ELF-1 (cell line): ENCODE measurements at places on chromosomes 16 and 17.
A peak's percentile ranks its signal among the peaks of the same experiment; 100 is the strongest.

- DNase-seq: peak; percentile 62
These were observed 13.1 kb upstream of the ETV4 start for GRCh38 chr17:43559161-43559816.

- DNase-seq: no peak
These were observed 145.8 kb downstream of the CYLD start for GRCh38 chr16:50887500-50888298.

DNA sequence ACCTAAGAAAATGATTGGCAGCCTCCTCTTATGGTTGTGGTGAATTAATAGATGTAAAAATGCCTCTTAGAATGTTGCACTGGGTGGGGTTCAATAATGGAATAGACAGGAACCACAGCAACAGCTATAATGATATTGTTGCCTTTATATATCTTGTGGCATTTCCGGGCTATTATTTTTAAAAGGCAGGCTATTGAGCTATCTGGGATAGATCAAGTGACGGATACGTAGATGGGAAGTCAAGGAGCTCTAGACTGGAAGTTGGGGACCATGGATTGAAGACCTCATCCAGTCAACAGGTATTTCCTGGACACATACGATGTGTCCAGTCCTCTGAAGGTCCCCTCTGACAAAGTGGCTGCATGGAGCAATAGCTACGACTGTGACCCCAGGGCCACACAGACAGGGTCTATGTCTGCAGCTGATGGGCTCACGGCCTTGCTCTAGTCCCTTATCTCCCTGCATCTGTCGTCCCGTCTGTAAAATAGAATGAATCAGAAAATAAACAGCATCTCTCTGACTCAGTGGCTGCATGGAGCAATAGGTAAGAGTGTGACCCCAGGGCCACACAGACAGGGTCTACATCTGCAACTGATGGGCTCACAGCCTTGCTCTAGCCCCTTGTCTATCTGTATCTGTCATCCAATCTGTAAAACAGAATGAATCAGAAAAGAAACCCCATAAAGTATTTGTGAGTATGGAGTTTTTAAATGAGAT lies 117.7 kb upstream of the FOXF1 start:
- no peak for DNase-seq

GRCh38 chr16:89019511-89019910 lies 42.5 kb upstream of the CBFA2T3 start:
- no peak for DNase-seq

DNA sequence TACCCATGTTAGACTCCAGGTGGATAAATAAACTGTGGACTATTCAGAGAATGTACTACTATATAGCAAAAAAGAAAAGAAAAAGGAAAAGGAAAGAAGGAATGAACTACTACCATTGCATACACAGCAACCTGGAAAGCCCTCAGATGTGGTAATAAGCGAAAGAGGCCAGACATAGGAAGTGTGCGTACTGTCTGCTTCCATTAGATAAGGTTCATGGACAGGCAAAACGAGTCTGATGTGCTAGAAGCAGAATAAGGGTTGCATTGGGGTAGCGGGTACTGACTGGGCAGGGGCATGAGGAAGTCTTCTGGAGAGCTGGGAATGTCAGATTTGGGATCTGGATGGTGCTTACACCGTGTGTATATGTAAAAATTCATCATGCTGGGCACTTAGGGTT lies 21.8 kb downstream of the CLEC16A start:
- no peak for DNase-seq

DNA sequence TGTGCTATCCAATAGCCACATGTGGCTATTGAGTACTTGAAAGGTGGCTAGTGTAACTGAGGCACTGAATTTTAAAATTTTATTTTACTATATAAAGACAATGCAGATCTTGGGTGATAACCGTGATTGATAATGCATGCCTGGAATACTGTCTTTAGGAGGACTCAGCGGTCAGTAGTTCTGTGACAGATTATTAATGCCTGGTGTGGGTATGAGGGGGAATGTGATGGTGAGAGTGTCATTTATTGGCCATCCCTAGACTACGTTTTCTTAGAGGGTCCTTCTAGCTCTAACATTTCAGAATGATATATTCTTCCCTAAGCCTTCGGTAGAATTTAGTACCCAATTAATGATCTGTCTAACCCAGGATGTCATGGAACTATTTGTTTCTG lies 157.6 kb downstream of the CPPED1 start:
- DNase-seq: no peak

DNA sequence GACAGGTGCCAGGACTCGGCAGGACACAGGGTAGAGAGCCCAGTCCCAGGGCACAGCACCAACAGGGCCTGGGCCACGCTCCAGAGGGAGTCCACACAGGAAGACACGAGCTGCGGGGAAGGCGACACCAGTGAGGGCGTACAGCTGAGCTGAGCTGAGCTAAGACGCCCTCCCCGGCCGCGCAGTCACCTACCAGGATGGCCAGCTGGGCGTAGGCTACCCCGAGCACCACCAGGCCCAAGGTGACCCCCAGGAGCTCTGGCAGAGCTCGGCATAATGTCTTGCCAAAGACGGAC lies 42.6 kb downstream of the TSC2 start:
- no peak for DNase-seq

DNA sequence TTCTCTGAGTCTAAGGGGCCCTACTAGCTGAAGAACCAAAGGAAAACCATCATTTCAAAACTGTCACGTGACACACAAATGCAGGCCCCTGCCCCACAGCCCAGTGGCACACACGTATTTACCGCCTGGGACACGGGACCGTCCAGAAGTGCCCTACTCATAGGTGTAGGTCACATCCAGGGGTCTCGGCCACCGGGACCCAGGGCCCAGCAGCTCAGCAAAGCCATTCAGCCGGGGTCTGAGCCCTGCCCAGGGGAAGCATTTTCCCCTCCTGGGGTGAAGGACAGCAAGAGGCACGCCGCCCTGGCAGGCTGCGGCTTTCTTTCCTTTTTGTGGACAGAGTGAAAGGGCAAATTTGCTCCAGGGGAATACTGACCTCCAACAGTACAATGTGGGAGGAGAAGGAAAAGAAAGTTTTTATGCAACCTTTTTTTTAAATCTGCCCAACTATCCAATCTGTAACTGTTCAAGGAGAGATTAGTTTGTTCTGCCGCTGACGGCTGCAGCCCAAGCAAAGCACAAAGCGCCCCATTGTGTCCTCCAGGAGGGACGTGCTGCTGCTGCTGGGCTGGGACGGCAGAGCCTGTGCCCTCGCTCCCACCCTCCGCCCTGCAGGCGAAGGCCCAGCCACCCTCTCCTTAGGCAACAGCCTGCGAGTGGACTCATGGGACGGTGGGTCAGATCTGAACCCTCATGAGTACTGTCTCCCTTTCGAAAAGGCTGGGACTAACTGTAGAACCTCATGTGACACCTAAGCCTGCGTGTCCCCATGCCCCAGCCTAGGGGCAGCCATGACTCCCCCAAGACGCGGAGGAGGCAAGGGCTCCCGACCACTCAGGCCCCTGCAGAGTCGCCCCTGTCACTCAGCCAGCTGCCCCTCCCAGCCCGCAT lies 21.3 kb downstream of the SLC7A5 start:
- no peak for DNase-seq

GRCh38 chr17:60142872-60143499 lies 6.8 kb upstream of the CA4 start:
- peak; percentile 90 for DNase-seq

DNA sequence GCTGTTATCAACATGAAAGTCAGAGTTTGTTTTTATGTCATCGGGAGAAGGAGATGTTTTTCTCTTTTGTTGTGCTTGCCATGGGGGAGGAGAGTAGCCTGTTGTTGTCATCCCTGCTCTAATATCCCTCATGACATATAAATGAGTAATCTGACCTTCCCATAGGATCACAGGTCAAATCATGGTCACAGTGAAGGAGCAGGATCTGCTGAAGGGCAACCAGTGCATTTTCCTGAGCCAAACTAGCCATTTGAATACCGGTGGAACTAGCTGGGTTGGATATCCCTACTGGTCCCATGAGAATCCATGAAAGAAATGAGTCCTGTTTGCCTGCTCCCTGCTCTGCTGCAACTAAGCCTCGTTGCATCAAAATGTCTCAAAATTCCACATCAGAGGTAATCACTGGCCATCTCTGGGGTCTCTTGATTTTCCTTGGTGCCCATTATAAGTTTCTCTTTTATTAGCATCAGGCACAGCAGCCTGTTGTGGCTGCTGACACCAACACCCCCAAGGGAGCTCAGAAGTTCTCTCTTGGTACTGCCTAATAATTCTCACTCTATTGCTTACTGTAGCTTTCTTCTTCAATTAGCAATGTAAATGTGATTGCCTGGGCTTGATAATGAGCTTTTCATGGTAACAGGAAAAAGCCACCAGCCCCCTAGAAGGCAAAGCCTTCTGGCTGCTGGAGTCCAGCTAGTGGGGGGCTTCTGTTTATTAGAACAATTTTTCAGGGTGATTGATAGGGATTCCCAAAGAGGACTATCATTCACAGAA lies 211.4 kb upstream of the ERCC4 start:
- DNase-seq: peak; percentile 35

DNA sequence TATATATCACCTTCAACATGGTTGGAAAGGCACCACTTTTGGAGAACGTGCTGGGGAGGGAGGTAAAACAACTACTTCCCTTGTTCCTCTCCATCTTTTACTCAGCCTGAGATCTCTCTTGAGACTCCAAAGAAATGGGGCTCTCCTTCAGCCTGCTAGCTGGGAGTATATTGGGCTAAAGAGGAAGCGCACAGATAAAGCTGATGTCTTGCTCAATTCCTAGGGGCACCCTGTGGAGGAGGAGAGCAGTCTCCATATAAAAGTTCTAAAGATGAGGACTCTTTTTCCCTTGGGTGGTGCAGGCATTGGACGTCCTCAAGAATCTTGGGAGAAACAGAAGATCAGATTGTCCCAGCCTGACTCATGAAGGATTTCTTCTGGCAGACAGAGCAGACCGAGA lies 4.6 kb upstream of the ETV4 start:
- DNase-seq: no peak

DNA sequence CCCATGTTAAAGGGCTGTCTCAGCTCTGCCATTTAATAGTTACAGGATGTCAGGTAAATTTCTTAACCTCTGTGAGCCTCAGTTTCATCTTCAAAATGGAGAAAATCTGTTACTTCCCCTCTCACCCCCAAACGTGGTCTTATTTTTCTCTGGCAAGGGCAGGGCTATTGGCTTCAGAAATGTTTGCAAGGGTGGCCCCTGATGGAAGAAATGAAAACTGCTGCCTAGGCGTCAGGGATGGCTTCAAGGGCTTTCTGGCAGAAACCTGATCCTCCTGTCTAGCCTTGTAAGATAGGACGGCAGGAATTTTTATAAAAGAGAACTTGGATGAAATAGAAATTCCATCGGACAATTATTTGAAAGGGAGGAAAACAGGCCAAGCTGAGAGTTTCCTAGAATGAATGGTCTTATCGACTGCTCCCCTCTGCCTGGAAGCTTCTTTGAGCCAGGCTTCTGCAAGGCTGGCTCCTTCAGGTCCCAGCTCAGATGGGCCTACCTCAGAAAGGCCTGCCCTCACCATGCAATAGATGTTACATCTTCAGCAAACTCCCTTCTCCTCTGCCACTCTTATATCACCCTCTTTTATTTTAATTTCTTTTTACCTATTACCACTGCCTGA lies 43.0 kb upstream of the TANGO6 start:
- peak; percentile 83 for DNase-seq

DNA sequence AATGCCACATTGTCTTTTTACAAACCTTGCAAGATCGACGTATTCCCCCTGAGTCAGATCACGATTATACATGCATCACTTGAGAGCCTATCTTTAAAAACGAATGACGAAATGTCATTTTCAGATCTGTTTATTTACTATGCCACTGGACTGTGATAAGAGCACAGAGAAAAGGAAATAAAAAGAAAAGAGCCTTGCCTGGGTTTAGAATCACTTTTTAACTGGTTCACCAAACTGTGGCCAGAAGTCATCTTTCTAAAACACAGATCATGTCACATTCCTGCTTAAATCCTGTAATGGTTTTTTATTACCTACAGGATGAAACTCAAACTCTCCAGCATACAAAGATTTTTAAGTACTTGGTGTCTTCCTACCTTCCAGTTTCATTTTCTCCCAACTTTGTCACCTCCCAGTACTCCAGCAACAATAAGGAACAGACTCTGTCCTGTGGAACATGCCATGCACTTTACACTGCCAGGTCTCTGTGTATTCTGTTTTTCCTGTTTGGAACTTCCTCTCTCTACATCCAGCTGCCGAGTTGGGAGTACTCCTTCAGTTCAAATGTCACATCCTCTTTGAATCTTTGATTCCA lies 91.5 kb downstream of the SNX11 start:
- no peak for DNase-seq

DNA sequence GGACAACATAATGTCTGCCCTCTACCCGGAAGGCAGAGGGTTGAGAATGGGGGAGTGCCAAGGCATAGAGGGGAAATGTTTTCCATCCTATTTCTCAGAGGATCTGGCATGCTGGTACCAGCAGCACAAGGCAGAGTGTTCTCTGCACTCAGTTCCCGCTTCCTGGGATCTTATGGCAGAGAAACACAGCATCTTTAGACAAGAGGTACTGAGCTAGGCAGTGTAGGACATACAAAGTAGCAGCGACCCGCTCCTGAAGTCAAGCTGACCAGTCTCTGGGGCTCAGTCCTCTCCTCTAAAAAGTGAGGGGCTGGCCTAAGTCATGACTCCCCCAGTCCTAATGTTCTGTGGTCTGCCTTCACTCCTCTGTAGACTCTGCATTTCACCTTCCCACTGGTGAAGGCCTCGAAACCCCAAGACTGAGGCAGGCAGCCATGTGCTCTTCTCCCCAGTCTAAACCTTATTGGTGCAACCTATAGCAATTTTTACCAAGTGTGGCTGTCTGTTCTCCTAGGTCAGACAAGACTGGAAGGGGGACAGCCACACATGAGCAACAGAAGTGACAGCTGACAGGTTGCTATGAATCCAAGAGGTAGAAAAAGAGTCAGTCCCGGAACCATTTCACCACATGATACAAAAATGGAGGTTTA lies 11.3 kb upstream of the TSPOAP1 start:
- no peak for DNase-seq

DNA sequence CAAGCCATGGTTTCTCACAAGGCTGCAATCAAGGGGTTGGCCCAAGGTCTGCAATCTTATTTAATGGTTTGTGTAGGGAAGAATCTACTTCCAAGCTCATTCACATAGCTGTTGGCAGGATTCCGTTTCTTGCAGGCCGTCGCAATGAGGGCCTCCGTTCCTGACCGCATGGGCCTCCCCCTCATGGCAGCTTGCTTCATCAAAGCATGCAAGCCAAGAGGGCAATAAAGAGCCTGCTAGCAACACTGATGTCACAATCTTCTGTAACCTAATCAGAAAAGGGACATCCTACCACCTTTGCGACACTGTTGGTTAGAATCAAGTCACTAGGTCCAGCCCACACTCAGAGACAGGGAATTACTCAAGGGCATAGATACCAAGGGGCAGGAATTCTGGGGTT lies 95.5 kb downstream of the CCT6B start:
- no peak for DNase-seq

GRCh38 chr16:54633943-54634362 lies 296.7 kb upstream of the IRX5 start:
- DNase-seq: peak; percentile 36

GRCh38 chr17:57636985-57637665 lies 108.0 kb downstream of the CCDC182 start:
- no peak for DNase-seq

- DNase-seq: peak; percentile 75
These were observed 6.7 kb downstream of the MMP28 start for GRCh38 chr17:35788477-35789368.

- DNase-seq: no peak
These were observed 1.9 kb upstream of the NFE2L1 start for GRCh38 chr17:48046296-48046695.
